ENCODE measurements at places on chromosomes 12 and 14.

- no peak for DNase-seq
These were observed 27.8 kb downstream of the AREL1 start for GRCh38 chr14:74685056-74685455.

DNA sequence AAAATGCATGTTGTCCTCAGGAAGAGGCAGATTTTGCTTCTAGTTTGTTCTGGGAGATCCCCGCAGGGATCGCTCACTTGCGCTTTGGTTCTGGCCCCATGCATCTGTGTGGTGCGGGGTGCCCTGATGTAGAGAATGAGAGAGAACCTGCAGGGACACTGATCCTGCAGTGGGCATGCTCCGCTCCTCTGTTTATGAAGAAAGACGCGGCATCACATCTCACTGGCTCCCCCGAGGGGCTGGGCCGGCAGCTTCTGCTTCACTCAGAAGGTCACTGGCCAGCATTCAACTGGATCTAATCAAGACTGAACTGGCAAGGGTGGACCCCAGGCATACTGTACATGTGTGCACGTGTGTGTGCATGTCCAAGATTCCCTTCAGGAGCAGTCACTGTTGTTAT is 164.2 kb downstream of the CALM1 start:
- DNase-seq: no peak

DNA sequence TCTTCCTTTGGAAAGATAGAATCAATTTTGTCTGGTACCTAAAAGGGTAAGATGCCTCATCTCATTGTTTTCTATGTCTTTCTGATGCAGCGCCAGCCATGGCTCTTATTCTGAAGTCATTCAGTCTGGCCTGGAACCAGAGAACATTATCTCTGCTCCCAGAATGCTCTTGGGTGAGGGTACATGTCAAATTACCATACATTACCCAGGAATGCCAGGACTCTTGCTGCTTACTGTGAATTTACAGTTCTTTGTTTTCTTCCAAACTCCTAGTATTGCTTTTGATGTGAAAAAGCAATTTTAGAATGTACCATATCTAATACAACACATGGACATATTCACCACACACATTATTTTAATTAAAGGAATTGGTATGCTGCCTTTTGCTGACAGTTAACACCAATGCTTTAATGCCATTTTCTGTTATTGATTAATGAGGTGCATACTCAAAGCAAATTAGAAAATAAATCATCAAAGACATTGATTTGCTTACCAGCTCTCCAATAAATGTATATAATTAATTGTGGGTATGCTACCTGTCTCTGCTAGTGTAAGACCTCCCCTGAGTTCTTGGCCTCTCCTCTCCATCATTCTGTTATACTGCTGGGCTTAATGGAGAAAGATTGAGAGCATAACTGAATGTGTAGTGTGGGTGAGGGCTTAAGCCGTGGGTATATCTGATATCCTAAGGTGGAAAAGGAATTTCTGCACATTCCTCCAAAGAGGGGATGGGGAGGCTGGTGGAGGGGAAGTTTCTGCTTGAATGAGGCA is 337.7 kb downstream of the C12orf75 start:
- no peak for DNase-seq

- no peak for DNase-seq
These were observed 163.5 kb downstream of the AACS start for GRCh38 chr12:125228519-125229260.

DNA sequence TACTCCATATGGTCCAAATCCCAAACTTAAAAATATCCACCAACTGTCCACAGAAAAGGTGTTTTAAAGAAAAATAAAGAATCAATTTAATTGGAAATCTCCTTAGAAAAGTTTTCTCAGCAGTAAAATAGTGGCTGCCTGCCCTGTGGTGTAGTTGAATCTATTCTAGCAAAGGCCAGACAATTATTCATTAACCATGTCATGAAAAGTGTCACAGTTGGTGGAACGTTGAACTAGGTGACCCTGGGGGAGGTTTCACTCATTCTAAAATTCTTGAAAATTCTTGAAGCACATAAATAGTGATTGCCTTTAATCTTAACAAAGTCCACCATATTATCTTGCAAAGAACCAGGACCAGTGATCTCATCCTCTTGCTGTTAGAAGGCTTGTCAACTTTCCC is 78.4 kb upstream of the GZMB start:
- no peak for DNase-seq

DNA sequence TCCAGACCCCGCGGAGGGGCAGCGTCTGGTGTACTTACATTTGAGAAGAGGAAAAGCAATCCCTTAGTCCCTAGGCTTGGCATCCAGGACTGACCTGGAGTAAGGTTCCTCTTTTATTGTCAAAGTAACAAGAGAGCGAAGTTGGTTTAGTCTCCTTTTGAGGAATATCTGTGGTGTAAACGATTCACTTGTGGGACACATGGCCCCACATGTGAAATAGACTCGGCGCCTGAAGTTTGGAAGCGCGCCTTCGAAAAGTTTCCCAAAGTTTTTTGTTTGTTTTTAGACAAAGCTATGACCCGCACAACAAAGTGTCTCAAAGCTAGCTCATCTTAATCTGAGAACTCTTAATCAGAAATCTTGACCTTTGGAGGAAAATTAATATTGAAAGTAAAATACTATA is 744 bp downstream of the STYX start:
- no peak for DNase-seq

GRCh38 chr12:48883305-48884161 is 17.9 kb upstream of the RND1 start:
- DNase-seq: no peak

DNA sequence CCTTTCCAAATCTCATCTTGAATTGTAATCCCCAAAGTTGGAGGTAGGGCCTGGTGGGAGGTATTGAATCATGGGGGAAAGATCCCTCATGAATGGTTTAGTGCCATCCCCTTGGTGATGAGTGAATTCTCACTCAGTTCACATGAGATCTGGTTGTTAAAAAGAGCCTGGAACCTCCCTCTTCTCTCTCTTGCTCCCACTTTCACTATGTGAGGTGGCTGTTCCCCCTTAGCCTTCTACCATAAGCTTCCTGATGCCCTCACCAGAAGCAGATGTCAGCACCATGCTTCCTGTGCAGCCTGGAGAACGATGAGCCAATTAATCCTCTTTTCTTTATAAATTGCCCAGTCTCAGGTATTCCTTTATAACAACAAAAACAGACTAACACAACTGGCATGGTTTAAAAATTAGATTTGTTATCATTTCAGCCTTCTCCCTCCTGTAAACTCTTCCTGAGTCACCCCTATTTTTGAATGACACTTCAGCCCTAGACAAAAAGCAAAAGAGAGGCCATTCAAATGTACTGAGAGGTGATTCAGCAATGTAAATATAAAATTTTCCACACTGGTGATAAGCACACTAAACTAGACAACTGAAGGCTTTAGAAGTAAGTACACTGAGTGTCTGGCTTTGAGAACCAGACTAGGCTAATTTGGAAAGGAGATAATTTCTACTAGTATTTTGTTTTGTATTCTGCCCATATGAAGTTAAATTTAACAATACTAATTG is 212.1 kb upstream of the ABCD2 start:
- no peak for DNase-seq

DNA sequence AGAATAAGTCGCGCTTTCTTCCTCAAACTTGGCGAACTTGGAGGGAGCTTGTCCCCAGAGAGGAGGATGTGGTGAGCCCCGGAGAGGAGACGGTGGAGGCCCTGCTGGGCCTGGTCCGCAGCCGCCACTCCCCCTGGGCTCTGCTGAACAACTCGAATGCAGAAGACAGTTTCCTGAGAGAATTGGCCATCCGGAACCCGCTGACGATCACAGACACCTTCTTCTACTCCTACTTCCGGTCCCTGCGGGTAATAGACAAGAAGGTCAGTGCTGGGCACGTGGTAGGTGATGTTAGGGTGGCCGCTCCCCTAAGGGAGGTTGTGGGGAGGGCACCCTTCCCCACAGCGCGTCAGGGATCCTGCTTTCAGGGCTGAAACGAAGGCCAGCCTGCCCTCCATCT is 1.6 kb downstream of the LRRC43 start:
- DNase-seq: no peak

DNA sequence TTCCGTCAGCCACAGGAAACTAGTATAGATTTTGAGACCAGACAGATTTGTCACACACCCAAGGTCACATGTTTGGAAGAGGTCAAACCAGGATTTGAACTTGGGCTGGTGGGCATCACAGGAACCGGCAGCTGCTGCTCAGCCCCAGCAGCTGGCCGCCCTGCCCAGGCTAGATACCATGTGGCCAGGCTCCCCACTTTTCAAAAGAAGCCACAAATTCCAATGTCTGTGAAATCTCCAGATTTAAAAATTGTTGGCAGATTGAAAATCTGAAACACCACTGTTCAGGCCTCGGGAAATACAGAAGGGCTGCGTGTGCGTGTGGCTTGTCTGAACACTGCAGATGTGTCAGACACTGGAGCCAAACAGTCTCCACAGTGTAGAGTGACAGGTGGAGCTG is 30.4 kb downstream of the MMAB start:
- no peak for DNase-seq

GRCh38 chr14:69716478-69717187 is 50.3 kb upstream of the SRSF5 start:
- peak; percentile 71 for DNase-seq

GRCh38 chr14:69519204-69520100 is 34.9 kb downstream of the PLEKHD1 start:
- DNase-seq: no peak

GRCh38 chr12:90064852-90065801 is 356.5 kb upstream of the ATP2B1 start:
- no peak for DNase-seq

- no peak for DNase-seq
These were observed 100.7 kb downstream of the TSPAN9 start for GRCh38 chr12:3177778-3178425.

- DNase-seq: no peak
These were observed 130.0 kb upstream of the ARHGAP5 start for GRCh38 chr14:31947076-31947475.

DNA sequence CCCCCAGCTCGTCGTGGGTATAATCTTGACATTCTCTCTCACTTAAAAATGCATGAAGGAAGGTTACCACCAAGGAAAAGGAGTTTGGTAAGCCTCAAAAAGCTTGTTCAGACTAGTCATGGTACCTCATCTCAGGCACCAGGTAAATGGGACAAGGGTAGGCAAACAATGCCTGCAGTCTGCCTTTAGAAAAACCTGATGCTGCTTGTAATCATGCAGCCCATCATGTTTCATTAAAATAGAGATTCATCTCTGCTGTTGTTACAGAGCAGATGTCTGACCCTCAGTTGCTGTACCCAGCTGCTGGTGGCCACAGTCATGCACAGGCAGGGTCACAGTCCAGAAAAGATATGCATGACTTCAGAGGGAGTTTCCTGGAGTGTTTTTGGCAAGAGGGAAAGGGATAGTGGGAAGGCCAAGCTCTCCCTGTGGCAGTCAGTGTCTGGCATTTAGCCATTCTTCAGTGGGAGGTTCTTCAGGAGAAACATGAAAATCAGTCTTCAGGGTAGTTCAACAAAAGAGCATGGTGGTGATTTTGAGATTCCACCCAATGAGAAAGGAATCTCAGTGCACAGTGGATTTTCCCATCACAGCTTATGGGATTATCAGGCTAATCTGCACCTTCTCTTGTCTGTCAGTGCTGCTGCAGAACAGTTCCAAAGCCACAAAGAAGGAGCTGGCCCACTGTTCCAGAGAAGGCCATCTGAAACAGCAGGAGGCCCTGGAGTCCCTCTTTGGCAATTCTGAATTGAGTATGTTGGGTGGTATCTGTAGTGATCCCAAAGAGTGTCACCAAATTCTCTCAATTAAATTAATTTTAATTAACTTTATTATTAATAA is 202.7 kb upstream of the FRMD6 start:
- DNase-seq: no peak

GRCh38 chr14:31263485-31264133 is 56.0 kb upstream of the HECTD1 start:
- DNase-seq: peak; percentile 99
